ENCODE measurements at places on chromosomes 2 and 18. TPM values are rescaled to one million over a fixed set of nuclear protein-coding genes. Genes with fewer than 3 reads are reported as not detected.

- no peak for DNase-seq
Measured at GRCh38 chr2:202140522-202141252, 67.6 kb downstream of the KIAA2012 start.

DNA sequence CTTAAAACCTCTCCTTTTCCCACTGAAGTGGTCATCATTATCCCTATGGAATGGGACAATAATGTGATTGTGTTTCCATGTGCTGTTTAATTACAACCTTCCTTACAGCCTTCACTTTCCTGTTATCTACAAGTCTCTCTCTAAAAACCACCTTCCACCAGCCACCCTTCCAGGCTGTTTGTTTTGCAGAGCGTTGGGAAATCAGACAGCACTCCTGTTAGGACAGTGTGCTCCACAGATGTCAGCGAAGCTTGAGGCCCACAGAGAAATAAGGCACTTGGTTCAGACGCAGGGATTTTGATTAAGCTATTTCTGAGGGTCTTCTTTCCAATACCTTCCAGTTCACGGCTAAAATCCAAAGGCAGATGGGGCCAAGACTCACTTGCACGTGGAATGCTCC, 32.3 kb upstream of the ASPRV1 start:
- no peak for DNase-seq

DNA sequence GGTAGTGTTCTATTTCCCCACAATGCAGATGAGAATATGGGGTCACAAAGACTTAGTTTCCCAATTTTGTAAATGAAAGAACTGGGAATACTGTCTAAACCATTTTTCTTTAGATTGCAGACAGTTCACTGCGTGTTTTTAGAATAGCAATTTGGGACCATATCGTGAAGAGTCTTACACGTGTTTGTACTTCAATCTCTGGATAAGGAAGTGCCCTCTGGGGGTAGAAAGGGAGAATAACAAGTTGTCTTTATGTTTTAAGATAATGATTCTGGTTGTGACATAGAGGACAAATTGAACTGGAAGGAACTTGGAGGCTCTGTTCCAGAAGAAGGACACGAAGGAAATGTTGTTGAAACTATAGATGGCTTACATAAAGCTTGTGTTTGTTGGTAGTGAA, 457.7 kb downstream of the CBLN2 start:
- DNase-seq: peak; percentile 8

DNA sequence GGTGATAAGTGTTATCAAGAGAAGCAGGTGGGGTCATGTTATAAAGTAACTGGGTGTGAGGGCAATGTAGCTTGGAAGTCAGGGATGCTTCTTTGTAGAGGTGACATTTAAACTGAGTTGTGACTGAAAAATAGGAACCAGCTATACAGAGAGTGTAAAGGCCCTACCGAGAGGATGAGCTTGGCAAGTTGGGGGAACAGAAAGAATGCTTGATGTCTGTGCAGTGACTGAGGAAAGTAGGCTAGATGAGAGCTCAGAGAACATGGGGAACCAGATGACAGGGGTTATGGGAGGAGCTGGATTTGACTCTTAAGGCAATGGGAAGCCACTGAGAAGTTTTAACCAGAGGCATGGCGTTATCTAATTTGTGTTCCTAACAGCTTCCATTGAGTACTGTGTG, 115.3 kb downstream of the DOCK10 start:
- DNase-seq: peak; percentile 5

- no peak for DNase-seq
Measured at GRCh38 chr2:99571954-99572353, 82.1 kb upstream of the REV1 start.

GRCh38 chr2:69641471-69641870, 2.1 kb downstream of the AAK1 start:
- no peak for DNase-seq

The ADAM23 gene
- total RNA-seq: 0.13 TPM

Measured in bronchial epithelial cell (primary cell).